ENCODE measurements at places on chromosomes 5 and 9.

GRCh38 chr9:117233016-117233415 is 181.8 kb downstream of the ASTN2 start:
- no peak for DNase-seq

DNA sequence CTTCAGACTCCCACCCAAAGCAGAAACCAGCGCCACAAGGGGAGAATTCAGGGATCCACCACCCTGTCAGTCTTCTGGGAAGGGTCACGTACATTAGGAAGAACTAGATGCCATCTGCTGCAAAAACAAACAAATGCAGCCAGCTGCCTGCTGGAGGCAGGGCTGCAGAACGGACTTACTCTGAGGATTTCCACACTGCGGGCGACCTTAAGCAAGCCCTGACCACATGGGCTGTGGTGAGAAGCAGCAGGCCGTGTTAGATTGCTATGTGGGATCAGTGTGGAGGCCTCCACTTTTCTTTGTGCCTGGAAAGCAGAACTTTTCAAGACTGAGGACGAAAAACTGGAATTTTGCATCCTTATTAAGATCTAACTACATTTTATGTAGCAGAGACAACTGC is 13.4 kb upstream of the LTC4S start:
- no peak for DNase-seq

- peak; percentile 36 for DNase-seq
Measured at GRCh38 chr9:33852216-33852826, 35.4 kb downstream of the UBE2R2 start.

DNA sequence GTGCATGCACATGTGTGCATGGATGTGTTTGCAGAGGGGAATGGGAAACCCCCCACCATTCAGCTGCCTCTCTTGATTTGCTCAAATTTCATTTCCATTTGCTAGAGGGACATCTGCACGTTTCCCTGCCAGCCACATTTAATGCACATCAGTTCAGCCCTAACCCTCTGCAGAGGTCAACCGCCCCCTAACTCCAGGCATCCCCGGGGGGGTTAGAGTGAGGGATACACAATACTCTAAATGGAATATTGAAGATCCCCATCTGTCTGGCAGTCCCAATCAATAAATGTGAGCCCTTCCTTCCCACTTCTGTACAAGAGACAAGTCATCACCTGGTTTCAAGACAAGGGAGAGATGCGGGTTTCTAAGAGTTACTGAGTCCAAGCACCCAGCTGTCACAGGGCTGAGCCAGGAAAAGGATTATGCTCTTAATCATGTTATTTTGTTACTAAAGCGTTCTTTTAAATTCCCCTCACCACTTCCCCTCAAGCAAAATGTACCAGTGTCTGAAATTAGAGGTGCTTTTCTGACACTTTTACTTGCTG is 134.1 kb downstream of the SEMA6A start:
- DNase-seq, result no peak

DNA sequence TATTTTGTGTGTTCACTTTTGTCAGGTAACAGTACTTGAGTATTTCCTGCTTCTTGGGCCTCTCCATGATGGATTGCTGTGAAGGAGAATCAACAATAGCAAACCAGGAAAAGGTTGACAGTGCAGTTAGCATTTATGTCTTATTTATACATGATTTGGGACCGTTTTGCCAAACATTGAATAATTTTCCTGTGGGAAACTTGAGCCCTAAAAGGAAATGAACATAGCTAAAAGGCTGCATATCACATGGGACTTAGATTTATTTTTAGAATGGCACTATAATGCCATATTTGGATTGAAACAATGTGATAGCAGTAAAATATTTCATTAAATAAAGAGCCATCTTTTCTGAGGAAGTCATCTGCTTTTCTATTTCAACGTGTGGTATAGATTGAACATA is 15.3 kb downstream of the GPR21 start:
- DNase-seq, result peak; percentile 77

- DNase-seq, result peak; percentile 82
Measured at GRCh38 chr9:110183208-110184145, 24.5 kb downstream of the C9orf152 start.

GRCh38 chr9:68912561-68912960 is 101.4 kb downstream of the PRKACG start:
- no peak for DNase-seq

DNA sequence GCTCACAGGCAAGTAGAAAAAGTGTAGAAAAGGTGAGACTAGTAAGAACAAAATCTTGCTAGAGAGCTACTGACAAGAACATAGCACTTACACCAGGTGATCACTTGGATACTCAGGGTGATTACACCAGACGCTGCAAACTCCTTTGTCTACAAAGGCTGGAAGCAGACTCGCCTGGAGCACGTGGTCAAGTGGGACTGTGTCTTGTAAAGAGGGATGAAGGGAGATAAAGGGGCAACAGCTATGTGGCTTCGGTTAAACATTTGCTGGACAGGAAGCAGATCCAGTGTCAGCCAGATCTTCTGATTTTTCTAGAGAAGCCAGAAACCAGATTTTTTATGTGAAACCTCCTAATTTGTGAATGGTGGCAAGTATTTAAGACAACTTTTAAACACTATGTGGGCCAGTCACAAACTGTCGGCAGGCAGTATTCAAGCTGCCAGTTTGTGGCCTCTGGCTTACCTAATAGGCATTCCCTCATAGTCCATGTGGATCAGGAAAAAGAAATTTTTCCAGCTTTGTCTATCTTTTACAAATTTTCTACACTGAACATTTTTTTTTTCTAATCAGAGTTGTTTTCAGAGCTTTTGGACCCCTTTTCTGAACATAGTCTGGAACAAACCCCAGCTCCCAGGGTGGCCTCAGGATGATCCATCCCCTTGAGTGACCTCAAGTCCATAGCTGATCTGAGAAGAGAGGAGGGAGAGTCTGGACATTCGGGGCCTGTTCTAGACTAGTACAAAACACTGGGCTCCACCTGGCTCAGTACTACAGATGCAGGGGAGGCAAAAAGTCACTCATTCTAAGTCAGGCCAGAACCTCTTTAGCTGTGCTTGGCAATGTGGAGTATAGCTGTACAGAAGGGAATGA is 262.9 kb downstream of the ARRDC3 start:
- DNase-seq, result no peak
